ENCODE measurements at places on chromosomes 16 and 17. TPM values are rescaled to one million over a fixed set of nuclear protein-coding genes. Genes with fewer than 3 reads are reported as not detected.

Gene CXCL16
- total RNA-seq = 1.9 TPM

Gene PCGF2
- total RNA-seq = 7.4 TPM

Gene RAB37
- total RNA-seq = not detected

Gene SLC4A1
- not detected for total RNA-seq

Gene CES5A
- total RNA-seq = not detected

Gene MPP3
- 6.2 TPM for total RNA-seq

Gene SLC13A2
- not detected for total RNA-seq

Gene CLEC3A
- not detected for total RNA-seq

Gene WIPI1
- total RNA-seq = 53.4 TPM

Gene CD300LD
- not detected for total RNA-seq

Gene CCL3
- not detected for total RNA-seq

Gene KRT13
- not detected for total RNA-seq

Gene P3H4
- 14.7 TPM for total RNA-seq

Gene FTO
- total RNA-seq = 63.5 TPM

Gene CDRT4
- total RNA-seq = 1.1 TPM

Gene CCL11
- not detected for total RNA-seq

Gene GPR142
- total RNA-seq = not detected

Gene CDK5R1
- 5.6 TPM for total RNA-seq

Gene NTN1
- 2.4 TPM for total RNA-seq

Gene TOP3A
- total RNA-seq = 22.4 TPM

Gene ZFPM1
- total RNA-seq = 1.2 TPM

Gene SLC5A11
- total RNA-seq = not detected

Gene NOTUM
- total RNA-seq = not detected

Gene SHPK
- total RNA-seq = 11.2 TPM

Gene SEPTIN12
- not detected for total RNA-seq

Gene CDH3
- 506 TPM for total RNA-seq

Gene C17orf107
- 1.1 TPM for total RNA-seq

Gene TBC1D3I
- total RNA-seq = not detected

Gene ZNF500
- total RNA-seq = 7.4 TPM

Gene UBALD1
- 11.0 TPM for total RNA-seq

Gene PPP1R27
- total RNA-seq = not detected

Gene MPV17L
- total RNA-seq = 1.5 TPM

Gene TBC1D3H
- not detected for total RNA-seq

Gene SCN4A
- total RNA-seq = not detected

Gene ANKFN1
- not detected for total RNA-seq

Gene ARL5C
- total RNA-seq = not detected

Gene ZFP90
- total RNA-seq = 43.9 TPM

Gene KCTD2
- 13.3 TPM for total RNA-seq

Gene KRT24
- not detected for total RNA-seq

Gene STX1B
- 0.08 TPM for total RNA-seq

Gene KCNH6
- total RNA-seq = not detected

Gene LSM12
- 55.6 TPM for total RNA-seq

Gene RNF112
- total RNA-seq = 1.0 TPM

Gene P2RX1
- total RNA-seq = not detected

Gene PITPNM3
- 9.1 TPM for total RNA-seq

Gene FAM171A2
- total RNA-seq = 3.4 TPM

Gene ENPP7
- not detected for total RNA-seq

Gene STH
- not detected for total RNA-seq

Gene KCTD11
- 6.0 TPM for total RNA-seq

Gene C17orf67
- total RNA-seq = 0.55 TPM
